ENCODE measurements at places on chromosomes 16 and 17. TPM values are rescaled to one million over a fixed set of nuclear protein-coding genes. Genes with fewer than 3 reads are reported as not detected.

GRCh38 chr16:88963583-88963982 lies 13.4 kb downstream of the CBFA2T3 start:
- no peak for DNase-seq

GRCh38 chr16:31561426-31562233 lies 33.9 kb downstream of the AHSP start:
- no peak for DNase-seq

DNA sequence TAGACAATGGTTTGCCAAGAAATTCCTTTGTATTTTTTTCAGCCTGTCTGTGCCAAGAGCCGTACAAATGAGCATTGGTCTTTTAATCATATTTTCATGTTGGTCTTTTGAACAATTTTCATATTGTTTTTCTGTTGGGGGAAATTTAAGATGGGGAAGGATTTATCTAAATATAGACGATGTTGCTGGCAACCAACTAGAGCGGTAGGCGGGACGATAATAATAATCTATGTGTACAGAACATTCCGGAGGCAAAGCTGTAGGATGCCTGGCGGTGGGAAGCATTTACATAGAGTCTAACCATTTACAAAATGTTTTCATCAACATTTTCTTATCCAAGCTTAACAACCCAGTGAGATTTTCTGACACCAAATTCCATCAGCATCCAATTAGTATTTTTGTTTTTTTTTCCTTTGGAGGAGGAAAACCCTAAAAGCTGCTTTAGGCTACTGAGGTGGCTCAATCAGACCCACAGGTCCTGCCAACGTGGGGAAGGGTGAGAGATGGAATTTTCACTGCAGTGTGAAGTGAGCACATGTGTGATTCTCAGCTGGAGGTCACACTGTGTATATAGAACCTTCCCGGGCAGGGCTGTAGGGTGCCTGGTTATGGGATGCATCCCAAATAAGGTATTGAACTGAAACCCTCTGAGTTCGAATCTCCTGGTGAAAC lies 11.7 kb upstream of the SEC14L1 start:
- DNase-seq: no peak

- no peak for DNase-seq
Observed at GRCh38 chr17:50181591-50182560, 16.1 kb downstream of the SGCA start.

DNA sequence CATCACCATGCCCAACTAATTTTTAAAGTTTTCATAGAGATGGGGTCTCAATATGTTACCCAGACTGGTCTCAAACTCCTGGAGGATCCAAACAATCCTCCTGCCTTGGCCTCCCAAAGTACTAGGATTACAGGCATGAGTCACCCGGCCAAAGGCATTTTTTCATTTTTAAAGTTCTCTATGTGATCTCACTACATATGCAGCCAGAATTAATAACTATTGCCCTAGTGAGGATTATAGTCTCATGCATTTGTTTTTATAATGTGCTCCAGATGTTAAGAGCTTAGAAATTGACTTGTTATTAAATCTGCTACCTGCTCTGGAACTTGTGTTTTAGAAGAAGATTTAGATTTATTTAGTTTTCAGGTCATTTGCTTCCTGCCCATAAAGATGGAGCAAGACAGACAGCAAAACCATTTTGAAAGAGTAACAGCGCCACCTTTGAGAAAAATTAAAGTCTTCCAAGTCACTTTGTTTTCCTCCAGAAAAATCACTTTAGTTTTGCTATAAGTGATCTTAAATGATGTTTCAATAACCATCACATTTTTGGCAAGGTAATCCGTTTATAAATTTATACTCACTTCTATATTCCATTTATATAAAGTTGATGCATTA lies 79.5 kb downstream of the CA4 start:
- no peak for DNase-seq

DNA sequence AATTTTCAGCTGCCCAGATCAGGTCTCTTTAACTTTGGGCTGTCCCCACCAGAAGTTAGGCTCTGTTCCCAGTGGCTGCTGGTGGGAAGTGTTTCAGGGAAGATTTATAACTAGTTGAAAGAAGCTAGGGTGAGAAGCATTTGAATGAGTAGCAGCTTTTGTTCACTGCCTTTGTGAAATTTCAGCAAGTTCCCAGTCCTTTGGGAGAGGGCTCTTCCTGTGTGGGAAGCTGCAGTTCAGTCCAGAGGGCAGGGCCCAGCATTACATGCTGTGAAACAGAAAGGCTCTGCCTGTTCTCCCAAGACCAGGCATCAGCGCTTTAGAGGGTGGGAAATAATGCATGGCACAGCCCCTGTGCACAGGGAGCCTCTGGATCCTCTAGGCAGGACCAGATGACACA lies 17.8 kb downstream of the PROCA1 start:
- DNase-seq: no peak

DNA sequence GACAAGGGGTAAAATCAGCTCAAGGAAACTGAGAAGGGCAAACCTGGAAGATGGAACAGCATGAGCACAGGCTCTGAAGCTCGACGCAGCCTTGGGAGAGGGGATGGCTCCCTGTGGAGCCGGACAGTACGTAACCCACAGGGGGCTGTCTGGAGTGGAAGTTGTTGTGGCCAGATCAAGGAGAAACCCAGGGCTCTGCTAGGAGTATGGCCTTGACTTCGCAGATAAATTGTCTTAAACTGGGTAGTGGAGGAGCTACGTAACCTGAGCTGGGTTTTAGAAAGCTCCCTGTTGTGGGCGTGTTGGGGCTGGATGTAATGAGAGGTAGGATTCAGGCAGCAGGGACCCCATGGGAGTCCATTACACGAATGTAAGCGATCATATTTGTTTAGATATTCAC lies 25.5 kb upstream of the AXIN2 start:
- DNase-seq: no peak

- no peak for DNase-seq
Observed at GRCh38 chr16:4945560-4946502, 8.9 kb upstream of the PPL start.

GRCh38 chr17:17468217-17469010 lies 8.4 kb upstream of the MED9 start:
- no peak for DNase-seq

DNA sequence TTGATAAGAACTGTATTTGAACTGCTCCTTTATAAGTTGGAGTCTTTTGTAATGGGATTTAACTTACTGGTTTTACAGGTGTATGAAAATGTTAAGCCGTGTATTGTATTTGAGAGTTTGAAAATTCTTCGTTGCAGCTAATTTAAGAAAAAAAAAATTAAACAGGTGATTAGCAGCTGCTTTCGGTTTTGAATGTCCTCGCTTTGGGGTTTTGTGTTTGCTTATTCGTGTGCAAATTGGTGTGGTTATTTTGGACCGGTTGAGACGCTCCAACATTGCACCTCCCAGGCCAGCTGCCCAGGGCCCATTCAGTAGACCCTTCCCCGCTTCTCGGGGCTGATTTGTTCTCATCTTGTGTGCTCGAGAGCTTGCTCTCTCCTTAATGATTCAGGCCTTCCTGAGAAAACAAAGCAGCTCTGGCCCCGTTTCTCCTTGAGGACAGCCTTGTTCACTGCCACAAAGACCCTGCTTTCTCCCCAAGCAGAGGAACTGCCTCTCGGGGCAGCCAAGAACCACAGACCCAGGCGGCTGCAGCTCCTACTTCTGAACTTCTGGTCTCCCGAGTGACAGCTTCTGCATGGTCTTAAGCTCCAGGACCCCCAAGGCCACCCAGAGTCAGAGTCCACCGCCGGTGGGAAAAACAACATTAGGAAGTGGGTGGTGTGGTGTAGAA lies 100.5 kb downstream of the MSI2 start:
- peak; percentile 74 for DNase-seq

GRCh38 chr17:69265873-69266272 lies 37.2 kb upstream of the ABCA10 start:
- DNase-seq: no peak

GRCh38 chr17:49993423-49994060 lies 1.5 kb downstream of the DLX3 start:
- DNase-seq: peak; percentile 76

DNA sequence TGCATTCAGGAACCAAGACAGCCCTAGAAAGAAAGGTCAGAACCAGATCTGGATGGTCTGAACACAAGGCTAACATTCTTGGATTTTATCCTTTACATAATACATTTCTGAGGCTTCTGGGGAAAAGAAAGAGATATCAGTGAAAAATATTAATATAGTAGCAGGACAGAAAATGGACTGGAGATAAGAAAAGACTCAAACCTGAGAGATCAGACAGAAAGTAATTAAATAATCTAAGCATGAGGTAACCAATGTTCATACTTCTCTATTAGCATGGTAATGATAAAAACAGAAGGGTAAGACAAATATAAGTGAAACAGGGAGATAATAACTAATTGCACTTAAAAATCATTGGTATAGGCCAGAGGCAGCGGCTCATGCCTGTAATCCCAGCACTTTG lies 5.5 kb downstream of the TRIM37 start:
- DNase-seq: no peak

GRCh38 chr16:48687421-48688038 lies 77.5 kb upstream of the N4BP1 start:
- peak; percentile 83 for DNase-seq

- DNase-seq: no peak
Observed at GRCh38 chr17:5418858-5419355, 555 bp downstream of the NUP88 start.

DNA sequence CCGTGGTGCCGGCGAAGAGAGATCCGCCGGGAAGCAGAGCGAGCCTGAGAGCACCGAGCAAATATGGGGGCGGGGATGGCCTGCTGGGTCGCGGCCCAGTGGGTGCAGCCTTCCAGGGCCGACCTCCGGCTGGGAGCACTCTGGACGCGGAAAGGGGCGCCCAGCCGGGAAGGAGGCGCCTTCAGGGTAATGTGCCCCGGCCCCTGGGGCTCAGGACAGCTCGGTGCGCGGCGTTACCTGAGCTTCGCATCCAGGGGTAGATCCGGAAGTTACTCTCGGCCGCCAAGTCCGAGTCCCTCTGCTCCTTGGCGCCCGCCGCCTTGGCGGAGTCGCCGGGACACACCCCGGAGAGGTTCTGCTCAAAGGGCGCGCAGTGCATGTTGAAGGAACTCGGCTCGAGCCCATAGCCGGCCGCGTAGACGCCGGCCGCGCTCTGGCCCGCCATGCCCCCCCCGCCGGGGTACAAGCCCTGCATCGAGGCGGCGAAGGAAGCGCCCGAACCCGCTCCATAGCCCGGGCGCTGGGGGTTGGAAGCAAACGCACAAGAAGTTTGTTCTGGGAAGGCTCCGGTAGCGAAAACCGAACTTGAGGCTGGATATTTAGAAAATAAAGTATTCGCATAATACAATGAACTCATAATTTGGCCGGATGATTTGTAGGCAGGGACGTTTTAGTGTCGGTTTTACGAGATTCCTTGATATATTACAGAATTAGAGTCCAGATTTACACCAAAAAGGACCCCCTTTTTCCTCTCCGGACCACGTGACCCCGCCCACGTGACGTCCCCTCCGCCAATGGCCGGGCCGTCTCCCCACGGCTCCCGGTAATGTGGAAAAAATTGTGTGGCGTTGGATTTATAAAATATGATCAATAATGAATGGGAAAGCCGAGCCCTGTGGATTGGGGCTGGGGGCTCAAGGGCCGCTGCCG lies at the start of gene HOXB7:
Gene HOXB7, minus strand, starts transcription at position 736 of the 930 bp plus-strand sequence. Its CDS starts 99 bp downstream, at position 637.
- DNase-seq: no peak

GRCh38 chr16:30124985-30125379 lies 2.0 kb upstream of the MAPK3 start:
- DNase-seq: no peak

DNA sequence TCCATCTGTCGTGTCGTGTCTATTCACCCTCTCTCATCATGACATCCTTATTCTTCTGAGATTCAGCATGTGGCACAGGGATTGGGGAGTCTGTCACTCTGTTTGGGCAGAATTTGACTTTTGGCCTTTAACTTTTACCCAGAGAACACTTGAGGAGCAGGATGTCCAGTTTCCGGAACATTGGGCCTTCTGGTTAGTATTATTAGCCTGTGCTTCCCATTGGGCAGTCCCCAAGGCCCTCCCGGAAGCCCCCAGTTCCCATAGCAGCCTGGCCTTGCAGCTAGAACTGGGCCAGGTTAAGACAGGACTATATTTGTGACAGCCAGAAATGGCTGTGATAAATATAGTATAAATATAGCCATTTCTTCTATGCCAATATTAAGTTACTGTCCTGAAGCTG lies 9.6 kb downstream of the SCN4A start:
- no peak for DNase-seq

GRCh38 chr17:43591001-43591400 lies 44.9 kb upstream of the ETV4 start:
- no peak for DNase-seq

DNA sequence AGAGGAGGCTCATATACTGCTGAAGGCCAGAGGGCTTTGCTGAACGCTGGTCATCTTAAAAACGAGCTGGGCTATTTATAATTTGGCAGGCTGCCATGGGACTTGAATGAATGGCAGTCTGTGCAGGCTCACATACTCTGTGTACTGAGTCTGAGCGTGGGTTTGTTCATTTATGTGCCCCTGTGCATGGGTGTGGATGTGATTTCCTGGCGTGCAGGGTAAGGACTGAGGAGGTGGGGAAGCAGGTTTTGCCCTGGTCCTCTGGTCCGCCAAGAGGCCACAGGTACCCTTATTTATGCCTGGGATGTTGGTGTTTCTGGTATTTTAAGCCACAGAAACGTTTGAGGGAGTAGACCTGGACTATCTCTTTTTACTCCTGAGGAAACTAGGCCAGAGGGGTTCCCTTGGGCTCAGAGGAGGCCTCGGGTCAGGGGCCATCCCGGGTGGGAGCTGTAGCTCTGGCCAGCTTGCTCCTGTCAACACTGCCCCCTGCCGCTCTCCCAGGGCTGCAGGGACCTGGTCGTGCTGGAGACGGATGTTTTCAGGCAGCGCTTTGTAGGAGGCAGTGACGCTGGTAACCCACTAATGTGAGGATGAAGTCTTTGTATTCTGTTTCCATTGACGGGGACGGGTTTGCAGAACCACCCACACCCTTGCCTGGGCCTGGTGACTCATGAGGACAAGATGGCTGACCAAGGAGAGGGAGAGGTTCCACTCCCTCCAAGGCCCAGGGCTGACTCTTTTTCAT lies 184.4 kb downstream of the MSI2 start:
- peak; percentile 81 for DNase-seq

- no peak for DNase-seq
Observed at GRCh38 chr16:83138976-83139690, 512.4 kb downstream of the CDH13 start.

GRCh38 chr16:8585041-8585440 lies 5.3 kb downstream of the TMEM114 start:
- no peak for DNase-seq

- DNase-seq: peak; percentile 61
Observed at GRCh38 chr17:78356101-78356713, 3.7 kb downstream of the SOCS3 start.

SDR42E2 gene
- not detected for total RNA-seq

GRAPL gene
- total RNA-seq: not detected

MT1A gene
- not detected for total RNA-seq

RDM1 gene
- 28.8 TPM for total RNA-seq

CDRT15L2 gene
- not detected for total RNA-seq

NPIPA8 gene
- total RNA-seq: not detected

ZNF213 gene
- 1.3 TPM for total RNA-seq

SSTR5 gene
- total RNA-seq: not detected

FBXL16 gene
- total RNA-seq: 0.13 TPM

CD68 gene
- 0.95 TPM for total RNA-seq

HS3ST3A1 gene
- total RNA-seq: 8.4 TPM

CSF3 gene
- total RNA-seq: not detected
